ENCODE measurements at places on chromosomes 3 and 15. TPM values are rescaled to one million over a fixed set of nuclear protein-coding genes. Genes with fewer than 3 reads are reported as not detected.

The SRGAP3 gene
- total RNA-seq: 10.1 TPM

DNA sequence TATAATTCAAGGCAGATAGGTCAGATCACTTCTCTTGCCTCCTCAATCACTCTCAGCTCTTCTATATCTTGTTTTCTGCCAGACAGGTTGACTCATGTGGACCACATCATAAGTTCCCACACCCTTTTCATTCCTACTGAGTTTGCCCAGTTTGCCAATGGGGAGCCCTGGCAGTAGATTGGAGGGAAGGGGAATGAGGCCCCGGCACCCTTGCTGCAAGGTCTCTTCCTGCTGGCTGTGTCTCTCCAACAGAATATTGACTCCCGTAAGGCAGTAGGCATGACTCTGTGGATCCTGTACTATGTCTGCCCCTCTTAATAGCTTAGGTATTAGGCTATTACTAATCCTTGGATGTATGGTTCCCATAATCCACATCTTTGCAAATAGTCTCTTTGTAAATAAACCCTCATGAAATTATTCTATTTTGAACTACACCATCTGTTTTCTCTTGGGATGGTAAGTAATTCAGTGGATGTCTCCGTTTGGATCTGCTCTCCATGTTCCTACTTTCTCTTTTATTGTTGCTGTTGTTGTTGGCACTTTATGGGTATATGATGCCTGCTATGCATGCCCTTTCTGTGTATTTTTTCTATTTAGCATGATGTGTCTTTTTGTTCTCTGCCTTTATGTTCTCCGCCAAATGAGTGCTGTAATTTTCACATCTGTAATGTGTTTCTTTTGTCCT lies 65.5 kb upstream of the DCBLD2 start:
- no peak for DNase-seq

DNA sequence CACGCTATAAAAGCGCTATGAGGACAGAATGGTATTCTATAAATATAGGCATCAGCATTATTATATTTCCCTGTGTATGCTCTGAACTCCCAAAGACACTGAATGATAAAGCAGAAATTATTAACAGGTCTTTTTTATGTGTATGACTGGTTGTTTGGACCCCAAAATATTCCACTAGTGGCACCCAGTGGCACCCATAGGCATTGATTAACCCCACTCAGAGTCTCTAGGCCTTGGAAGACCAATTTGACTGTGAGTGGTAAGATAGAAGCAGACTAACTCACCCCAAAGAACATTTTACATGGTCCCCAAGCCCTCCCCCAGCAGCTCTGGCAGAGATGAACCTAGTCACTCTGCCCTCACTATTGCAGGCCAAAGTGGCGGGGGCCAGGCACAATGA lies 45.4 kb upstream of the UBE2E1 start:
- DNase-seq: no peak

The GOLGA6L10 gene
- 0.86 TPM for total RNA-seq

DNA sequence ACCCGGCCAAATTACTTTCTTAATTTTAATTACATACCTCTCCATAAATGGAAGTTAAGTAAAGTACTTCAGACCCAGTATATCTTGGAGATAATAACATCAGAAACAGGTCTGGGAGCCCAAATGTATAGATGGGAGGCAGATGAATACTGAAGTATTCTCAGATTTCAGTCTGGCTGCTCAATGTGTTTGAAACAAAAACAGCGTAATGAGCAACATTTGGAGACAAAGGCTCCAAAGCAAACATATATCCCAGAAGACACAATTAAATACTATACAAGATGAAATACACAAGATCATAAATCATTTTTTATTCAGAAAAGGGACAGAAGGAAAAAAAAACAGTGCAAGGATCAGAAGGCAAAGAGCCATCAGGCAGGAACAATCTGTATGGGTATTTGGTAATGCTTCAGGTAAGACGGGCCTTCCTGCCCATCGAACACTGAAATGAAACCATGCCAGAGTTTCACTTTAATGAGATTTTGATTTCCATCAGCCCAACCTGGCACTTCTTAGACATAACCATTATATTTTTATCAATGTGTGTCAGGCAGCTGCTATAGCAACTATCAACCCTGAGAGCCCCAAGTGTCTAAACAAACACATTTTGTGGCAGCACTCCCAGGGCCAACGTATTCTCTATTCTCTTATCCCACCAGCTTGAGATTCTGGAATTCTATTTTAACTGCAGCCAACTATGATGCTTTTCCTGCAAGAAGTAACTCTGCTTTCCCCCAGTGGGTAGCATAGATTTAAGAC lies 210.8 kb downstream of the STT3B start:
- DNase-seq: no peak

The MOBP gene
- total RNA-seq: 0.08 TPM

GRCh38 chr3:112327371-112327951 lies 5.5 kb upstream of the CD200 start:
- no peak for DNase-seq

GRCh38 chr15:56077081-56077480 lies 83.7 kb upstream of the NEDD4 start:
- DNase-seq: no peak

GRCh38 chr3:40035177-40035576 lies 225.8 kb downstream of the MYRIP start:
- no peak for DNase-seq

GRCh38 chr15:94970802-94971201 lies 739.4 kb downstream of the MCTP2 start:
- DNase-seq: no peak

The THAP10 gene
- total RNA-seq: 3.5 TPM

DNA sequence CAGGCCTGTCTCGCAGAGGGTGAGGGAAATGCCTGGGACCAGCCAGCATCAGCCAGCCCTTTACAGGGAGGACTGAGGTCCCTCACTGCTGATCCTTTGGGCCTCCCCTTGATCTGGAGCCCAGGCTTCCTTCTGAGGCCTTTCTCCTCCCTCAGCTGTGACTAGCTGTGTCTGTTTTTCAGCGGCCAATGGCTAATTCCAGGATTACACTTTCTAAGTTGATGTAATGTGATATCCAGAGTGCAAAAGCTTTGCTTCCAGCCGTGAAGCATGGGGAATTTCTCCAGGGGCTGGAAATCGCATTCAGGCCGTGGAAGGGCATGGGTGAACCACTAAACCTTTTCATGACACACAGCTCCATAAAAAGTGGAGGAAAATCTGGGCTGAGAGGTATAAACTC lies 157.6 kb downstream of the SHQ1 start:
- no peak for DNase-seq

The PRR20G gene
- total RNA-seq: not detected

GRCh38 chr3:68893600-68894239 lies 38.6 kb downstream of the TAFA4 start:
- DNase-seq: no peak

DNA sequence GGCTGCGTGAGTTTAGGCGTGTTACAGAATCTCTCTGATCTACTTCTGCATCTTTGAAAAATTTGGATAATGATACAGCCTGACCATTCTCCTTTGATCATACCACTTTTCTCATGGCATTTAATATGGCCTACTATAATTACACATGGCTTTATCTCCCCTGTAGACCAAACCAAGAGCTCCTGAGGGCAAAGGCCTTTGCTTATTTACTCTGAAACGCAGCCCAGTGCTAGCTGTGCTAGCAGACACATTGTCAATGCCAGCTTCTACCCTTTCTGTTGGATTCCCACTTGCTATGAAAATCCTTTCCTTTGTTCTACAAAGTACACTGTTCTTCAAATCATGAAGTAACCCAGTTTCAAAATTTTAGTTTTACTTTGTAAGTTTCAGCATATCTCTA lies 16.5 kb upstream of the VGLL4 start:
- no peak for DNase-seq

The SCAMP2 gene
- 33.3 TPM for total RNA-seq

DNA sequence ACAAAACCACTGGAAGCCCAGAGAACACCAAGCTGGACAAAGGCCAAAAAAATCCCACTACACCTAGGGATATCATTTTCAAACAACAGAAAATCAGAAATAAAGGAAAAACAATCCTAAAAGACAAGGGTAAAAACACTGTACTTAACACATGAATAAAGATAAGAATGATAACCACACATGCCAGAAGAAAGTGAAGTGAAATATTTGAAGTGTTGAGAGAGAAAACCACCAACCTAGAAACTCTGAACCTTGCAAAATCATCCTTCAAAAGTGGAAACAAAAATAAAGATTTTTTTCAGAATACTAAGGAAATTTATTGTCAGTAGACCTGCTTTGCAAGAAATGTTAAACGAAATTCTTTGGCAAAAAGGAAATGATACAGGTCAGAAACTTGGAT lies 45.1 kb downstream of the KPNA1 start:
- DNase-seq: no peak

DNA sequence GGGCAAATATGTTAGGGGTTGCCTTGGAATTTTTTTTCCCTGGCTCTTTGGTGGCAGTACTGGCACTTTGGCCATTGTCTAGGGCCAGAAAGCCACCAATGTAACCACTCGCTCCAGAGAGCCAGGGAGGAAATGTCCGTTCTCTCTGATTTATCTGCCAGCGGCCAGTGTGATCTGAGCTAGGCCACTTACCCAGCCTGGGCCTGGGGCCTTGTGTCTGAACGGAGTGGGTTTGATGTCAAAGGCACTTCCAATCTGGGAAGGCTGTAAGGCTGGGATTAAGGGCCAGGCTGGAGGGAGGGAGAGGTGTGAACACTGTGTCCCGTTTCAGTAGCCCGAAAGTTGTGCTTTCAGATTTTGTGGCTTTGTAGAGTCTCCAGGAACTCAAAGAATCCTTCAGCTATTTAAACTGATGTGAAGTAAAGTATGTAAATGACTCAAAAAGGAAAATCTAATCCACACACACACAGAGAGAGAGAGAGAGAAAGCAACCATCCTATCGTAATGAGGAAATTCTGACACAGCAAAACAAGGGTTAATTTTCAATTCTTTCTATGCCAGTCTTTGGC lies 271.0 kb downstream of the PDZRN3 start:
- no peak for DNase-seq

DNA sequence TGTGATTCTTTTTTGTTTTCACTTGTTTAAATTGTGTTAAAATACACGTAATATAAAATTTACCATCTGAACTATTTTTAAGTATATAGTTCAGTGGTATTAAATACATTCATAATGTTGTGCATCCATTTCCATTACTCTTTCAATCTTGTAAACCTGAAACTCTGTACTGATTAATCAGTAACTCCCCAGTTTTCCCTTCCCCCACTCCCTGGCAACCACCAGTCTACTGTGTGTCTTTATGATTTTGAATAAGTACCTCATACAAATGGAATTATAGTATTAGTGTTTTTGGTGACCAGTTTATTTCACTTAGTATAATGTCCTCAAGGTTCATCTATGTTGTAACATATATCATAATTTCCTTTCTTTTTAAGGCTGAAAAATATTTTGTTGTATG lies 59.3 kb downstream of the GLCE start:
- no peak for DNase-seq

DNA sequence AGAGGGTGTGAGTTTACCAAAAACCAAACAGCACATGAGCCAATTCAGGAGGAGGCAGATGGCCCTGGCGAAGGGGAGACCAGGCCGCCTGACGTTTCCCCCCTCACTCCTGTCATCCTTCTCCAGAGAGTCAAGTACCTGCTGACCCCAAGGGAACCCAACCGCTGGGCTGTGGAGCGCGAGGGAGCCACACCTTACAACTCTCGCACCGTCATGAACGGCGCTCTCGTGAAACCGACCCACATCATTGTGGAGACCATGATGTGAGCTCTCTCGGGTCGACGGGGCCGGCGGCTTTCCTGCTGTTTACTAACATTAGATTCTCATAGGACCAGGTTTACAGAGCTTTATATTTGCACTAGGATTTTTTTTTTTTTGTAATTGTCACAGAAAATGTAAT lies 55.4 kb downstream of the GRIP2 start:
- no peak for DNase-seq

GRCh38 chr3:174907027-174907426 lies 47.9 kb downstream of the NAALADL2 start:
- no peak for DNase-seq

- DNase-seq: no peak
These were observed 2.7 kb upstream of the PXK start for GRCh38 chr3:58329922-58330413.

The GPR160 gene
- 0.78 TPM for total RNA-seq

The IL17RB gene
- 0.08 TPM for total RNA-seq

The ASB14 gene
- total RNA-seq: 5.8 TPM

DNA sequence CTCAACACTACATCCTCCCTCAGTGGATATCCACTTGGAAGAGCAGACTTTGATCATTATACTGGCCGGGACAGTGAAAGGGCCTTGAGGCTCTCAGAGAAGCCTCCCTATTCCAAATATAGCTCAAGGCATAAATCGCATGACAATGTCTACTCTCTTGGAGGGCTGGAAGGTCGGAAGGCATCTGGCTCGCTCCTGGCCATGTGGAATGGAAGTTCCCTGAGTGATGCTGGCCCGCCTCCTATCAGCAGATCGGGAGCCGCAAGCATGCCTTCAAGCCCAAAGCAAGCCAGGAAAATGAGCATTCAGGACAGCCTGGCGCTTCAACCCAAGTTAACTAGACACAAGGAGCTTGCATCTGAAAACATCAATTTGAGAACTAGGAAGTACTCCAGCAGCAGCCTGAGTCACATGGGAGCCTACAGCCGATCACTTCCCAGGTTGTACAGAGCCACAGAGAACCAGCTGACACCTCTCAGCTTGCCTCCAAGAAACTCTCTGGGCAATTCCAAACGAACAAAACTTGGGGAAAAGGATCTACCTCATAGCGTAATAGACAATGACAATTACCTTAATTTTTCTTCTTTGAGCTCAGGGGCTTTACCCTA lies 25.4 kb downstream of the PHLDB2 start:
- no peak for DNase-seq

Measured in cardiac septum (tissue), 1 donor.